ENCODE measurements at places on chromosomes 2 and 18.

DNA sequence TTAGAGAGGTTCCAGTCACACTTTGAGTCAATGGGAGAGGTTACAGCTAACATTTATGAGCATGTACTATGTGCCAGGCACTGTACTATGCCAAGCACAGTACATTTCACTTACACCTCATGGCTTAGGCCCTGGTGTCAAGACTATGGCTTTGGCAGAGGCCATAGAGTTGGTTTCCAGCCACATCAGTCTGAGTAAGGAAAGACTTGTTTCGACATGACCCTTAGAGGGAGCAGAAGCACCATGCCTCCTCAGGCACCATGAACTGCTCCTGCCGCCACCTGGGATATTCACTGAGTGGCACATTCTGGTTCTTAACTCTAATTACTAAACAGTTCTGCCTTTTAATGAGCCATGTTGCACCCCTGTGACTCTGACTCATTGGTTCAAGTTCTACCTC is 12.7 kb downstream of the DGUOK start:
- no peak for DNase-seq

- DNase-seq = no peak
Measured at GRCh38 chr2:64711252-64711800, 57.6 kb upstream of the SERTAD2 start.

DNA sequence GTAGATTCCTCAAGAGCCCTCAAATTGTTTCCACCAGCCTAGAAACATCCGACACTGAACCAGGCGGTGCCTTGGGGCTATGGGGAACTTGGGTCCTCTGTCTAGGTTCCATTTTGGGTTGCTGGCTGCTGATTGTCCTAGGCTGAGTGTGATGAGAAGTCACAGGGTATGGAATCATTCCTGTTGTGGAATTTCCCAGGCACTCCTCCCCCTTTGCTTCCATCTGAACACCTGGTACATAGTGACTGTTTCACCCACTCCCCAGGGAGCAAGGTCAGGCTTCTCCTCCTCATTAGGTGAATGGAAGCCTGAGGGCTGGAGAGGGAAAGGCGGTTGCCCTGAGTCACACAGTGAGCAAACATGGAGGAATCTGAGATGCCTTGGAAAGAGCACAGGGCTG is 4.5 kb downstream of the KIF3C start:
- DNase-seq = no peak

DNA sequence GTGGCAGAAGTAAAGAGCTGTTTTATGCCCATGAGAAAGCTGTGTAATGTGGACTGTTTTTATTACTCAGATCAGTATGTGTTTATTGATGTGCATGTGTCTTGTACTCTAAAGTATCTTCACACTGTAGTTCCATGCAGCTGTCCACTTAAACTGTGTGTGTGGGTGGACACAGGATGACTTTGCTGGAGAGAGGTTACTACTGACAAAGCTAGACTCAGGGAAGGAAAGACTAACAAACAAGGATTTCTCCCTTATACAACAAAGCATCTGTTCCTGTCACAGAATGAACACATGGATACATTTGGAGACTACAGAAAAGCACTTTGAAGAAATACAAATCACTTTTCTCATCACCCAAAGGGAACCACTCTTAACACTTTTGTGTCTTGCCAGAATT is 10.0 kb downstream of the FHOD3 start:
- DNase-seq = no peak

DNA sequence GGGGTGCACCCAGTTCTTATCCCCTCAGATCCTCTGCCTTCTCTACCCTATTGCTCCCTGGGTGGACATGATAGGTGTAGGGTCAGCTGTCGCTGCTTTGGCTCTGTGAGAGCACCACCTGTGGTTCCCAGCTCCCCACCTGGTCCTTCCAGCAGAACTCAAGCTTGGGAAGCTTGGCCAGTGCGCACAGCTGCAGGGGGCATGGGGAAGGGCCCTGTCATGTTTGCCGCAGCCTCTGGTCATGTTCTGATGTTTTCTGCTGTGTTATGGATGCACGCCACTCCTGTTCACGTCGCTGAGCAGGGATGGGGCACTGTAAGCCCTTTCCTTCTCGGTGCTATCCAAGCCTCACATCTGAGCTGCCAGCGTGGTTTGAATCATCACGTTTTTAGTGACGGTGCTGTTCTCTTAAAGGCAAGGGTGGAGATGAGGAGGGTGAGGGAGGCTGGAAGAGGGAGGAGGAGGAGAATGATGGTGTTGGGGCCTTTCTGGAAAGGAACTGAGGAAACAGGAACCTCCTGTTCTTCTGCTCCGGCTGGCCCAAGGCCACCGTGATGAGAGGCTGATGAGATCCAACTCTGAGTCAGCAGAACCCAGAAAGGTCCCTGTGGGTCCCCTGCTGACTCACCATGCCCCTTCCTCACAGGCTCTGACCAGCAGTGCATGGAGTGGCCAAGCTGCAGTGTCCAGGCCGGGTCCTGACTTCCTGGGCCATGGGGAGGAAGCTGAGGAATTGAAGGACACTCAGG is 78.0 kb downstream of the LIPG start:
- DNase-seq = no peak

DNA sequence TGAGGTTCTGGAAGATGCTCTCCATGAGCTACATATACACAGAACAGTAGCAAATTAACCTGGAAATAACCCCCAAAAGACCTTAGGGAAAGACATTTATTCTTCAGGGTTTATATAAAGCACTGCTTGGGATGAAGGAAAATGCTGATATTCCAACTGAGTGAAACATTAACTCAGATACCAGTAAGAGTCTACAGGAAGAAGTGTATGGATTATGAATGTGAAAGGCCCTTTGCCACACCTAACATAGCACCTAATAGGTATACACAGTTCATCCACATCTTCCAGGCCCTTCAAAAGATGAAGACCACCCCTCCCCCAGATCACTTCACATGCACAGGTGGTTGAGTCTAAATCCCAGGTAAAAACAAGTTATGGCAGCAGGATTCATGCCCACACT is 50.4 kb downstream of the MYO5B start:
- DNase-seq = no peak

- no peak for DNase-seq
Measured at GRCh38 chr2:79327460-79327859, 167.9 kb upstream of the REG3A start.

DNA sequence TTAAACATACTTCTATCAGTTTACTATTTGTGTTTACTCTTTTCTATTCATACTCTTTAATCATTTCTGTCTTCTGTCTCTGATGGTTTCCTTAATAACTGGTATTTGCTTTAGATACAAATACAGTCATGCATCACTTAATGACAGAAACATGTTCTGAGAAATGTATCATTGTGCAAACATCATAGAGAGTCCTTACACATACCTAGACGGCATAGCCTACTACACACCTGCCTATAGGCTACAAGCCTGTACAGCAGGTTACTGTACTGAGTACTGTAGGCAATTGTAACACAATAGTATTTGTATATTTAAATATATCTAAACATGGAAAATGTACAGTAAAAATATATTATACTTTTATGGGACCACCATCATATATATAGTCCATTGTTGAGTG is 36.3 kb downstream of the VSNL1 start:
- no peak for DNase-seq

- DNase-seq = no peak
Measured at GRCh38 chr2:145394181-145394580, 874.3 kb upstream of the ZEB2 start.

Data from stimulated activated CD4-positive, alpha-beta T cell treated with anti-CD3 and anti-CD28 coated beads, Interleukin-15, amount 100 ng/mL, for 1 hour (primary cell).